Left renal pelvis (tissue), 4 donors: ENCODE measurements at places on chromosomes 6 and 20. TPM values are rescaled to one million over a fixed set of nuclear protein-coding genes. Genes with fewer than 3 reads are reported as not detected.

- no peak for DNase-seq
These were observed 336.4 kb upstream of the BTBD3 start for GRCh38 chr20:11581271-11581670.

DNA sequence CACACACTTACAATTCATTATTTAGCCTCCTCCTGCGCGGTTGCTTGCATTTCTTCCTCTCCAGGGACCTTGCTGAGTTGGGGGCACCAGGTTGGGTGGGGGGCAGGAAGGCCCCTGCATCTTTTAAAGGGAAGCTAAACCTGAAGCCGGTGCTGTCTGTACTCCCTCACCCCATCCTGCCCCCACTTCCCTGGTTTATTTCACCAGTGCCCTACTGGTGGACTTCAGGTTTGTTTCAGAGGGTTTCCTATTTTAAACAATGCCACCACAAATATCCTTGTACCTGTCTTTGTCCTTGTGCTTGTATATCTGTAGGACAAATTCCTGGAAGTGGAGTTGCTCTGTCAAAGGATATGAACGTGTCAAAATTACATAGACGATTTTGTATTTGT, 21.0 kb downstream of the PTK7 start:
- DNase-seq: no peak

- no peak for DNase-seq
These were observed 43.1 kb upstream of the BEND6 start for GRCh38 chr6:56911847-56912246.

DNA sequence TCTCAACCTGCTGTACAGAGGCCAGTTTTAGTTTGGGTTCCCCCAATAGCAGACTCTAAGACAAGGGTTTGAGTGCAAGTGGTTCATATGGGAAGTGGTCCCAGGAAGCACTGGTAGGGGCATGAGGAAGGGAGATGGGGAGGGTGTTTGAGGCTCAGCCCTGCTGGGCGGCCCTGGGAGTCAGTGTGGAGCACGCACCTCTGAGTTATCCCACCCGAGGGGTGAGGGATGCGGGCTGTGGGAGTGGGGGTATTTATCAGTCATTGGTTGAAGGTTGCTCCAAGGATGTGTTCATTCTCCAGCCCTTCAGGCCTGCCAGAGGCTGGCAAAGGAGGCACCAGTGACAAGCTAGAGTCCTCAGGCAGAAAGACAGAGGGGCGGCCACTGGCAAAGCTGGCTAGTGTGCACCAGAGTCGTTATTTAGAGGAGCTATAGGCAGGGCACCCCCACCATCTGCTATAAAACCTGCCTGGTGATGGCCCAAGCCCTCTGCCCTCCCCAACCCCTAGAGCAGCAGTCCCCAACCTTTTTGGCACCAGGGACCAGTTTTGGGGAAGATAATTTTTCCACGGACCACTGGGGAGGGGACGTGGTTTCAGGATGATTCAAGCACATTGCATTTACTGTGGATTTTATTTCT, 16.5 kb downstream of the PXMP4 start:
- no peak for DNase-seq

- DNase-seq: no peak
These were observed 48.5 kb downstream of the BTBD3 start for GRCh38 chr20:11966186-11966585.

GRCh38 chr6:89589297-89590025, 49.1 kb downstream of the LYRM2 start:
- DNase-seq: no peak

DNA sequence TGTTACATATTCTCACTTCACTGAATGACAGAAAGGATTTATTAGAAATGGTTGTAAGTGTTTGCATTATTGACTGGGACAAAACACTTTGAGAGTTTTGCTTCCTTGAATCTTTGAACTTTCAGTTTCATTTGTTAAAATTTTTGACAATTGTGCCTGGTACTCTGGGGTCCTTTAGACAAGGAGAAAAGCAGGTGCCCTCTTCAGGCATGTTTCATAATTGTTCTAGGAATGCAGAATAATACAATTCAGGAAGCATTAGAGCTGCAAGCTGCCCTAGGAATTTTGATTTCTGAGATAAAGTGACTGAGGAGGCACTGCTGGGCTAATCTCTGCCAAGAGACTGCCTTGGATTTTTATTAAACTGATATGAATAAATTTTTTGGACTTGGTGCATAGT, 49.7 kb downstream of the TOP1 start:
- no peak for DNase-seq

- peak; percentile 91 for DNase-seq
These were observed 96.5 kb downstream of the HFE start for GRCh38 chr6:26183581-26184366.

- no peak for DNase-seq
These were observed 25.6 kb downstream of the MMP24 start for GRCh38 chr20:35252037-35252461.

Gene MMP24
- 1.5 TPM for polyA plus RNA-seq

Gene ASF1A
- 40.1 TPM for polyA plus RNA-seq

Gene TBX18
- 7.0 TPM for polyA plus RNA-seq

Gene LHFPL5
- polyA plus RNA-seq: 0.24 TPM

Gene PTPRA
- polyA plus RNA-seq: 107 TPM

Gene ANGPT4
- 0.18 TPM for polyA plus RNA-seq

Gene LCA5
- polyA plus RNA-seq: 13.9 TPM
